ENCODE measurements at places on chromosomes 3 and 15. TPM values are rescaled to one million over a fixed set of nuclear protein-coding genes. Genes with fewer than 3 reads are reported as not detected.

The PATL2 gene
- total RNA-seq = not detected

The TGM4 gene
- total RNA-seq = 0.15 TPM

The LRRN1 gene
- 0.17 TPM for total RNA-seq

The RBM15B gene
- total RNA-seq = 21.9 TPM

The ARIH1 gene
- total RNA-seq = 15.8 TPM

The IGSF11 gene
- not detected for total RNA-seq

The SLC24A5 gene
- total RNA-seq = not detected

The CLDN16 gene
- not detected for total RNA-seq

The TPRG1 gene
- total RNA-seq = not detected

The CLDN11 gene
- 272 TPM for total RNA-seq

The DNAH12 gene
- not detected for total RNA-seq

The TRIM71 gene
- total RNA-seq = not detected

The ARPP21 gene
- not detected for total RNA-seq

The MYL3 gene
- not detected for total RNA-seq

The CLASP2 gene
- total RNA-seq = 21.7 TPM

The GHSR gene
- not detected for total RNA-seq

The APOD gene
- total RNA-seq = 1.0 TPM

The ENTPD3 gene
- under 0.01 TPM for total RNA-seq

The CFAP91 gene
- 0.50 TPM for total RNA-seq

The NR1D2 gene
- total RNA-seq = 7.6 TPM

The FETUB gene
- not detected for total RNA-seq

The ZNF35 gene
- total RNA-seq = 6.6 TPM

The SAMD7 gene
- not detected for total RNA-seq

The LRRC31 gene
- total RNA-seq = not detected

The LMAN1L gene
- not detected for total RNA-seq

The BCL2A1 gene
- not detected for total RNA-seq

The IVD gene
- total RNA-seq = 42.4 TPM

The FBXW12 gene
- total RNA-seq = not detected

The SPINT1 gene
- 2.5 TPM for total RNA-seq

The CCR3 gene
- total RNA-seq = not detected

The TMED3 gene
- 126 TPM for total RNA-seq

The DNAJA4 gene
- total RNA-seq = 2.0 TPM

The AADACL2 gene
- not detected for total RNA-seq

The SENP8 gene
- total RNA-seq = 2.0 TPM

The PLA1A gene
- total RNA-seq = not detected

The SATB1 gene
- 2.5 TPM for total RNA-seq

The GAP43 gene
- 0.50 TPM for total RNA-seq

The PLA2G4E gene
- not detected for total RNA-seq

The PLSCR2 gene
- total RNA-seq = not detected

The IMPG2 gene
- under 0.01 TPM for total RNA-seq

The CSTA gene
- total RNA-seq = 1.0 TPM

The ANKUB1 gene
- total RNA-seq = not detected

The CCDC54 gene
- not detected for total RNA-seq

The PRR23A gene
- not detected for total RNA-seq

The CFAP161 gene
- total RNA-seq = not detected

The ZCWPW2 gene
- total RNA-seq = 0.74 TPM

The TMOD2 gene
- total RNA-seq = 3.5 TPM

The SERPINI2 gene
- total RNA-seq = not detected

The LRTM1 gene
- total RNA-seq = not detected

The CNTN6 gene
- total RNA-seq = not detected

The HCLS1 gene
- 1.2 TPM for total RNA-seq

The SLC22A14 gene
- total RNA-seq = not detected

The ATP2B2 gene
- total RNA-seq = not detected

The HTR3E gene
- total RNA-seq = not detected

The MAGEF1 gene
- 34.0 TPM for total RNA-seq

The CD96 gene
- not detected for total RNA-seq

The ADGRG7 gene
- not detected for total RNA-seq

The A4GNT gene
- total RNA-seq = not detected

The TNIK gene
- 4.0 TPM for total RNA-seq
